ENCODE measurements at places on chromosomes 12 and 14. TPM values are rescaled to one million over a fixed set of nuclear protein-coding genes. Genes with fewer than 3 reads are reported as not detected.

Gene PLBD1
- total RNA-seq = 1.0 TPM

Gene TPH2
- total RNA-seq = not detected

Gene THTPA
- 7.3 TPM for total RNA-seq

Gene CCDC175
- not detected for total RNA-seq

Gene CNTN1
- not detected for total RNA-seq

Gene CD9
- total RNA-seq = 947 TPM

Gene IAPP
- total RNA-seq = not detected

Gene KLRG1
- 0.51 TPM for total RNA-seq

Gene PLEKHD1
- total RNA-seq = under 0.01 TPM

Gene ABHD4
- 9.6 TPM for total RNA-seq

Gene SOCS4
- total RNA-seq = 12.5 TPM

Gene ANKLE2
- 32.2 TPM for total RNA-seq

Gene TPPP2
- total RNA-seq = not detected

Gene RERGL
- total RNA-seq = not detected

Gene CACNA2D4
- 0.26 TPM for total RNA-seq

Gene SRGAP1
- total RNA-seq = 1.3 TPM

Gene TGFB3
- total RNA-seq = 2.1 TPM

DNA sequence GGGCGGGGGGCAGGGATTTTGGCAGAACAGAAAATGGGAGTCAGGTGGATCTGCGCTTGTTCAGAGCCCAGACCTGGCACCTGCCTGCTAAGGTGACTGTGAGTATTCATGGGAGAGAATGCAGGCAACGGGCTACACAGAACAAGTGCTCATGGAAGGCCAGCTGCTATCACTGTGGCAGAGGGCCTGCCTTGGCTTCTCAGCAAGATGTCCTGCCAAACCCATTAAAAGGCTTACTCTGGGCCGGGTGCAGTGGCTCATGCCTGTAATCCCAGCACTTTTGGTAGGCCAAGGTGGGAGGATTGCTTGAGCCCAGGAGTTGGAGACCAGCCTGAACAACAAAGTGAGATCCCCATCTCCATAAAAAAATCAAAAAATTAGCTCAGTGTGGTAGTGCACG is 21.0 kb downstream of the DIO3 start:
- DNase-seq = no peak

- DNase-seq = peak; percentile 71
These were observed 3.0 kb upstream of the IFI27L2 start for GRCh38 chr14:94132285-94132887.

DNA sequence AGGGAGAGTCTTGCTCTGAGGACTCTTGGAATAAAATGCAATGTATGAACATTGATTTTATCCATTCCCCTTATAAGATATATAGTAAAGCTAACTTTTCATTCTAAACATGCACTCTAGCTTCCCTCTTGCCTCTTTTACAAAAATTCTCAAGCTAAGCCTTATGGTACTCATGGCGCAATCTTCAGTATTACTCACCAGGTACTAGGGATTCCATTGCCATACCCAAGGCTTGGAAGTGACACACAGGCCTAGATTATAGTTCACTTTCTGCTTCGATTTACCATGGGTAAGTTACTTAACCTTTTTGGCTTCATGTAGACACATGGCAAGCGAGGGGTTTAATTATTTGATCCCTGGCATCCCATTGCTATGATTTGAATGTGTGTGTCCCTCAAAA is 331.5 kb downstream of the LRIG3 start:
- DNase-seq = no peak

DNA sequence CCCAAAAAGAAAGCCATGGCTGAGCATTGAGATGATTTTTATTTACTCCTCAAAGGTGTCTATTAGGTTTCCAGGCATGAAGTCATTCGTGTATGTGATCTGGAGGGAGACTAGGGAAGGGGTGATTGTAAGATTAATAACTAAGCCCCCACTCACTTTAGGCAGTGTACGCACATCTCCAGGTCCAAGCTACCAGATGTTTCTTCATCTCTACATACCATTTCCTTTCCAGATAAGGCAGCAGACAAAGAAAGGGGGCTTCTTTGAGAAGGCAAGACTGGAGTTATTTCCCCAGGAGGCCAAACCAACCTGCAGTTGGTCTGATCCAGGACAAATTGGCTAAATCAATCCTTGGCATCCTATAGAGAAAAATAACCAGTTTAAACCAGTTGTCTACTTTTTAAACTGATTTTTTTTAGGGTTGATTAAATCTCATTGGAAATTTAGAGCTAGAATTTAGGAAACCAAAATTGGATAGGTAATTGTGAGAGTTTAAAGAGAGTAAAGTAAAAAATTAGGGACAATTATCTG is 3.9 kb downstream of the HOXC13 start:
- DNase-seq = no peak

GRCh38 chr12:87310126-87310525 is 719.1 kb downstream of the C12orf50 start:
- DNase-seq = no peak

GRCh38 chr12:123151457-123152454 is 866 bp upstream of the PITPNM2 start:
- DNase-seq = no peak

DNA sequence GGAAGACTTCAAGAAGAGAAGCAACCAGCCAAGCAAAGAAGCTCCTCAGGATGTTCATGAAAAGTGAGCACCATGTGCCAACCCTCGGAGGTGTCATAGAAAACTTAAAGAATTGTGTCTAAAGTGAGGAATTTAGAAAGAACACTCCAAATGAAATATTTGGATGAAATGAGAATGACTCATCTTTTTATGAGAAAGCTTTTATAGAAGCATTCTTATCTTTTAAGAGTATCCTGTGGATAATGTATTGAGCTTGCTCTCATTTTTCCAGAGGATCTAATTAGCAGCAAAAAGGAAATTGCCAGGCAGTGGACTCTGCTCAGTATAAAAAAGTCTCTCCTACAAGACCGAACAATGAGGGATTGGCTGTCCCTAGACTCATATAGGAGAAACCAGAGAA is 454.9 kb downstream of the LRIG3 start:
- DNase-seq = no peak

GRCh38 chr14:90426663-90427062 is 29.8 kb downstream of the CALM1 start:
- no peak for DNase-seq

GRCh38 chr14:70245026-70245425 is 56.3 kb upstream of the SLC8A3 start:
- no peak for DNase-seq

DNA sequence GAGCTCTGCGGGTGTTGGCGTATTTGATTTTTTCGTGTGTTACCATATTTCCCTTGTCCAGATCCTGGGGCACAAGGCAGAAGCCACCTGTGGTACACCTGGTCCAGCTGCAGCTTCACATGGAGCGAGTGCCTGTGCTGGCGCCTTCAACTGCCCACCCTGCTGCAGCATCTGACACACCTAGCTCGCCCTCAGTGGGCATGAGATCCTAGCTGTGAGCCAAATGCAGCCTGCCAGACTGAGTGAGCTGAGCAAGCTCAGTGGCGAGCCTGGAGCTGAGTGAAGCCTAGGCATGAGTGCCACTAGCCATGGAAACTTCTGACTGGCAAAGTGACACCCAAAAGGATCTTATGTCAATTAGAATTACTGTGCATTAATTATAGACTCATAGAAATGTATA is 1226.8 kb upstream of the FLRT2 start:
- no peak for DNase-seq

DNA sequence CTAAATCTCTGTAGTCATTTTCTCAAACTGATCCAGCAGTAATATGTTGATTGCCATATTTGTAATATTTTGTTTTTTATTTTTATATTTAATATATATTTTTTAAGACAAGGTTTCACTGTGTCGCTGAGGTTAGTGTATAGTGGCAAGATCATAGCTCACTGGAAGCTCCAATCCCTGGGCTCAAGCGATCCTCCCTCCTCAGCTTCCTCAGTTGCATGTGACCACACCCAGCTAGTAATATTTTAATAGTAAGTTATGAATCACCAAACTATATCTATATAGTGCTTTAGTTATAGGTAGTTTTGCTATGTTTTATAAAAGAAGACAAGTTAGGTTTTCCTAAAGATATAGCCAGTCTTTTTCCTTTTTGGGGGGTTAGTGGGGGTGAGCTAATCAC is 22.0 kb upstream of the LRIG3 start:
- DNase-seq = no peak

GRCh38 chr12:117498256-117498655 is 136.8 kb upstream of the NOS1 start:
- no peak for DNase-seq

GRCh38 chr14:69667938-69668335 is 56.5 kb downstream of the SUSD6 start:
- DNase-seq = no peak

GRCh38 chr14:94676495-94677185 is 64.4 kb downstream of the SERPINA3 start:
- DNase-seq = no peak

DNA sequence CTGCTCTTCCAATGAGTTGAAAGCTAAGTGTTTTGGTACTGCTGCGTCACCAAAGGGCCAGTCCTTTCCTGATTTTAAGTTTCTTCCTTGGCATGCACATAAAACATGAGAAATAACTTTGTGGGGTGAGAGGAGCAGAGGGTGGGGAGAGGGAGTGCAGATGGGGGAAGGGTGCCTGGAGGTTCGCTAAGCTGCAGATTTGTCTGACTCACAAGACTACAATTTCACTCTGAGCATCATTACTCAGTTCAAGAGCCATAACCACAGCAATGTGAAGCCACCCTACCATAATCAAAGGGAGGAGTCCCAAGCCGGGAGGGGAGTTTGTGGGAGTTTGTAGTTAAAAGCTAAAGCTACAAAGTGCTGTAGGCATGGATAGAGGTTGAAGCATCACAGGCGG is 136.1 kb downstream of the ANO2 start:
- DNase-seq = no peak

DNA sequence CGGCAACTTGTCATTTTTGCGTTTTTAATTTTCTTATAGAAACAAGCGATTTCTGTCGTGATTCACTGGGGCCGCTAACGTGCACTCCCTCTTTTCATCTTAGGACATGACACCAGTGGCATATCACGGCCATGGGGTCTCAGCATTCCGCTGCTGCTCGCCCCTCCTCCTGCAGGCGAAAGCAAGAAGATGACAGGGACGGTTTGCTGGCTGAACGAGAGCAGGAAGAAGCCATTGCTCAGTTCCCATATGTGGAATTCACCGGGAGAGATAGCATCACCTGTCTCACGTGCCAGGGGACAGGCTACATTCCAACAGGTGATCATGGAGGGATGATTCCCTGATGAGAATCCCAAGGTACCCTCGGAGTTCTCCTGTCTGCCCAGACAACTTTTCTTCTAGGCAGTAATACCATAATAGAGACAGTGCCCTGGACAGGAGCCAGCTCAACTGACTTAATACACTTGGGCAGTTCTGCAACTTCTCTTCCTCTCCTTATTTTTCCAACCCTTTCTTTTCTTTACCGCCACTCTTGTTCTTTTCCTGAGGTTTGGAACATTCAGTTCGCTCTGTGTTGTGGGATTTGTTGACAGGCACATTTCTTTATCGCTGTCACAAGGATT is 821 bp downstream of the TMEM106C start:
- DNase-seq = no peak

- no peak for DNase-seq
These were observed 473.4 kb upstream of the LMO3 start for GRCh38 chr12:17079251-17079909.

- DNase-seq = no peak
These were observed 47.6 kb upstream of the EIF5 start for GRCh38 chr14:103286460-103286859.

GRCh38 chr12:56980941-56981530 is 23.6 kb upstream of the RDH16 start:
- no peak for DNase-seq

DNA sequence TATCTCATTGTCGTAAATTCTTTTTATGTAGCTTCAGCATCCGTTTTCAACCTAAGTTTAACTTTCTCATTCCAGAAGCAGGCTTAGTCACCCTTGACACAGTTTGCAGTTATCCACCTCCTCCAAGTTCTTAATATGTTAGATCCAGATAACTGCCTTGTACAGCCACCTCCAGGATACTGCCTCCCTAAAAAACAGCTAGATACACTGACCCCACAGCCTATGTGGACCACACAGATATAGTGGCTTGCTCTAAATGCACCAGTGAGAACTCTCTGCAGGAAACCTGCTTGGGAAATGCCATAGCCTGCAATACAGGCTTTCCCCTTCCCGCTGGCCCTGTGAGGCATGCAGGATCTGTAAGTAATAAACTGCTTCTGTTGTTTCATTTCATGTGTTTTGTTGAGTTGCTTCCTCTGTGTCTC is 11.1 kb upstream of the RTL1 start:
- no peak for DNase-seq

- peak; percentile 58 for DNase-seq
These were observed 52.4 kb upstream of the CAPRIN2 start for GRCh38 chr12:30806989-30807694.

- peak; percentile 82 for DNase-seq
These were observed 18.3 kb downstream of the SLC25A47 start for GRCh38 chr14:100341301-100342031.

- peak; percentile 86 for DNase-seq
These were observed 17.4 kb upstream of the FLVCR2 start for GRCh38 chr14:75561013-75561432.

- DNase-seq = no peak
These were observed 17.3 kb downstream of the EML1 start for GRCh38 chr14:99810559-99810874.

Measured in dermis microvascular lymphatic vessel endothelial cell (primary cell).